OCI-M1 (cell line): ENCODE measurements at places on chromosomes 16 and 17.

GRCh38 chr16:81745704-81746558, 33.2 kb upstream of the PLCG2 start:
- peak; percentile 91 for DNase-seq

GRCh38 chr16:84498223-84498610, 6.2 kb downstream of the MEAK7 start:
- no peak for DNase-seq

DNA sequence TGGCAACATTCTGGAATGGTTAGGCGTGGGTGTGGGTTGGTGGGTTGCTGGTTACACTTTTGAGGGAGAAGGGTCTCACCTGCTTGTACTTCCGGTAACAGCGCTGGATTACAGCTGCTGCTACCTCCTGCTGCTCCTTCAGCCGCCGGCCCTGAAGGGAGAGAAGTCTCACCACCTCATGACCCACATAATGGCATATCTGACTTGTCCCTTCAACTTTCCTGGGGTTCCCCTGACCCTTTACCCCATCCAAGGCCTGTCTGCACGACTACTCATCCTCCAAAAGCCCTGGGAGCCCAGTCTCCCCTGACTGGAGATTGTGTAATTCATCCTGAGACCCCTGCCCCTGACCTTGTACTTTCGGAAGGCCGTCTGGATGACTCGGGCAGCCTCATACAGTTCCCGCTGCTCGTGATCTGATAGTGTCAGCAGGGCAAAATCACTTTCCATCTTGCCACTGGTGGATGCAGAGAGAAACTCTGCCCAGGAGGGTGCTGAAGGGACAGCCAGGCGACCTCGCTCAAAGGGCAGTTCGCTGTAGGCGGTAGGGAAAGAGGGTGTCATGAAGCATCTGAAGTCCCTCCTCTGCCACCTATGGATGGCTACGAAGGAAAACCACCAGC, 2.0 kb upstream of the SPAG7 start:
- DNase-seq = no peak

DNA sequence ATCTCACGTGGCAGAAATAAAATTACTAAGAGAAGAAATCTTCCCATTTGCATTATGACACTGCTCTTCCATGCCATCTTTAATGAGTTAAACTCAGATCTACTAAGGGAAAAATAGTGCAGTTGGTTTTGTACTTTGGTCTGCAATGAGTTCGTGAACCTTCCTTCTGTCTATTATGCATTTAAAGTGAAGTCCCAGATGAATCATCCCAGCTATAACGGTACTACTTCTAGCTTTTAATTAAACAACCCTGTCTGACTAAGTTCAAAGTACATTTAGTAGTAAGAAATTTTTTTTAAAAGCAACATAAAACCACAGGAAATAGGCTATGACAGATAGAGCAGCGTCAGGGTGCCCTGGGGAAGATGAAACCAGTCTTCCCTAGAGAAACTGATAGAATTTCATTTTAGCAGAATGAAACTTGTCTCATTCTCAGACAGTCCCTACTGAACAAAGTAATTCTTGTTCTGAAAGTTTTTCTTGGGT, 1.8 kb downstream of the TMIGD1 start:
- peak; percentile 26 for DNase-seq

GRCh38 chr17:20083156-20083859, 74.1 kb downstream of the SPECC1 start:
- no peak for DNase-seq

DNA sequence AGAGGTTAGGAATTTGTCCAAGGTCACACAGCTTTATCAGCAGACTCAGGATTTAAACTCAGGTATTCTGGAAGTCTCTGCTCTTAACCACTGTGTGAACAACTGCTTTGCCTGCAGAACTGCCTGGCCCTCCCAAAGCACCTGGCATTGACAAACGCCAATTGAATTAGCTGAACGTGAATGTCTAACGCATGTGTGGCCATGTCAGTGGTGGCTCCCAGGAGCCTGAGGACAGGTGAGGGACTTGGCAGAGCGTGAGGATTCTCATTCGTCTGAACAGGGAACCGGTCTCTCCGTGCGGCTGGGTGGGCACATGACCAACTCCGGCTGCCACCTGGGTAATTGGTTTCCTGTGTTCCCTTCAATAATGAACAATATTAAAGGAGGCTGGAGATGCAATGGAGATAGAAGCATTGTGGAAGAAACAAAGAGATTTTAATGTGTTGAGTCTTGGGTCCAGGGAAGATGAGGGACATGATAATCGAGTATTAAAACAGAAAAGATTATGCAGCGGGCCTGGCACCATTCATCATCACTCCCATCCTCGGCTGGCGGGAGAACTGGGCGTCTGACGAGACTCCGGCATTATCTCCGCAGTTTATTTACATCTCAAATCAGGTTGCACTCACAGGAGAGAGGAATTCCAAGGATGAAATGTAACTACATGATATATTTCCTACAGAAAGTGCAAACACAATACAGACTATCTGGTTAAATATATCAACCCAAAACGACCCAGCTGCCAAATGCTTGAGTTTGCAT, 113.5 kb downstream of the NPIPB5 start:
- DNase-seq = no peak

- DNase-seq = no peak
Measured at GRCh38 chr16:89315791-89316581, 98.5 kb downstream of the ZNF778 start.

DNA sequence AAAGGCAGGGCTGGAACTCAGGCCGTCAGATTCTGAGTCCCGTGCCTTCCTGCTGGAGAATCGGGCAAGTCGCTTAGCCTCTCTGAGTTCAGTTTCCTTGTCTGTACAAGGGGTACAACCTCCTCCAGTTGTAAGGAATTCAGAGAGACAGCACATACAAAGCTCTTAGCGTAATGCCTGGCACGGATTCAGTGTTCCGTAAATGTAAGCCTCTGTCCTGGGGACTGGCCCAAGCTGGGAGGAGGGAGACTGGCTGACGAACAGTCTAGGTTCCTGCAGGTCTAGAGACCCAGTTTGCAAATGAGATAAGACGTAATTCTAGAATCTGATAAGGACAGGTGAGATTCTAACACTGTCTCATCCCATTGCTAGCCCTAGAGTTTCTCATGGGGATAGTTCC, 9.9 kb downstream of the METTL22 start:
- DNase-seq = no peak

GRCh38 chr17:34859652-34860051, 101.6 kb downstream of the CCT6B start:
- no peak for DNase-seq

DNA sequence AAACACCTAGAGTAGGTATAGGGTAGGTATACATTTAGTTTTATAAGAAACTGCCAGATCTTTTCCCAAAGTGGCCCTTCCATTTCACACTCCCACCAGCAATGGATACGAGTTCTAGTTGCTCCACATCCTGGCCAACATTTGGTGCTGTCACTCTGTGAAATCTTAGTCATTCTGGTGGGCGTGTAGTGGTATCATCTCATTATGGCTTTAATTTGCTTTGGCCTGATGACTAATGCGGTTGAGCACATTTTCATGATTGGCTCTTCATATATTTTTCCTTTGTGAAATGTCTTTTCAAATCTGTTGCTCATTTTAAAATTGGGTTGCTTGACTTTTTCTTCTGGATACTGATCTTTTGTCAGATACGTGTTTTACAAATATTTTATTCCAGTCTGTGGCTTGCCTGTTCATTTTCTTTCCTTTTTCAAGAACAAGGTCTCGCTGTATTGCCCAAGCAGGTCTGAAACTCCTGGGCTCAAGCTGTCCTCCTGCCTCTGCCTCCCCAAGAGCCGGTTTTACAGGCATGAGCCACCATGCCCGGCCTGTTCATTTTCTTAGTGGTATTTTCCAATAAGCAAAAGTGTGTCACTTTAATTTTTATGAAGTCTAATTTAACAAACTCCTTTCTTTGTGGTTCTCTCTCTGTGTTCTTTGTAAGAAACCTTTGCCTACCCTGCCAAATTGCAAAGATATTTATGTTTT, 192.4 kb downstream of the SEC14L1 start:
- peak; percentile 11 for DNase-seq

GRCh38 chr17:81998212-81998611, 20.8 kb downstream of the ASPSCR1 start:
- DNase-seq = no peak

DNA sequence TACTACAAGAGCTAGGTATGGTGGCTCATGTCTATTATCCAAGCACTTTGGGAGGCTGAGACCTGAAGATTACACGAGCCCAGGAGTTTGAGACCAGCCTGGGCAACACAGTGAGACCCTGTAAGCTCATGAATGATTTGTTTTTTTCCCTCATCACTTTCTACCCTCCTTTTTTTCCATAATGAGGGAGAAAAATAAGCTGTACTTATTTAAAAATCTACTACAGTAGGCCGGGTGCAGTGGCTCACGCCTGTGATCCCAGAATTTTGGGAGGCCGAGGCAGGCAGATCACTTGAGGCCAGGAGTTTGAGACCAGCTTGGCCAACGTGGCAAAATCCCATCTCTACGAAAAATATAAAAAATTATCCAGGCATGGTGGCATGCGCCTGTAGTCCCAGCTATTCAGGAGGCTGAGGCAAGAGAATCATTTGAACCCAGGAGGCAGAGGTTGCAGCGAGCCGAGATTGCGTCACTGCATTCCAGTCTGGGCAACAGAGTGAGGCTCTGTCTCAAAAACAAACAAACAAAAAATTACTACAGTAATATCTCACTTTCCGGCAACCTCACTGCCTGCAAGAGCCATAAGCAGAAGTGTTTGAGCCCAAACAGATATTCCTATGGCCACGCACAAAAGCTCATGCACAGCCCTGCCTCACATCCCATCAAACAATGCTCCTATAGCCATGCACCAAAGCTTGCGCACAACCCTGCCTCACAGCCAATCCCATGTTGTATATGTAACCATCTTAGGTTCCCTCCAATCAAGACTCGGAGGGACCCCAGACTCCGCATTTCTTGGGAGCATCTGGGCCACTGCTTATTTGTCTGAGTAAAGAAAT, 37.4 kb downstream of the TK2 start:
- no peak for DNase-seq

- no peak for DNase-seq
Measured at GRCh38 chr17:17842111-17842876, 5.5 kb upstream of the SREBF1 start.

GRCh38 chr17:30552994-30553566, 75.9 kb downstream of the GOSR1 start:
- DNase-seq = no peak

- DNase-seq = peak; percentile 34
Measured at GRCh38 chr17:78853926-78854394, 13.3 kb upstream of the USP36 start.

- peak; percentile 42 for DNase-seq
Measured at GRCh38 chr17:78316867-78317789, 42.7 kb downstream of the SOCS3 start.

GRCh38 chr16:84942786-84943185, 68.5 kb downstream of the ZDHHC7 start:
- DNase-seq = no peak

GRCh38 chr16:4894276-4895150, 42.4 kb downstream of the PPL start:
- DNase-seq = no peak

DNA sequence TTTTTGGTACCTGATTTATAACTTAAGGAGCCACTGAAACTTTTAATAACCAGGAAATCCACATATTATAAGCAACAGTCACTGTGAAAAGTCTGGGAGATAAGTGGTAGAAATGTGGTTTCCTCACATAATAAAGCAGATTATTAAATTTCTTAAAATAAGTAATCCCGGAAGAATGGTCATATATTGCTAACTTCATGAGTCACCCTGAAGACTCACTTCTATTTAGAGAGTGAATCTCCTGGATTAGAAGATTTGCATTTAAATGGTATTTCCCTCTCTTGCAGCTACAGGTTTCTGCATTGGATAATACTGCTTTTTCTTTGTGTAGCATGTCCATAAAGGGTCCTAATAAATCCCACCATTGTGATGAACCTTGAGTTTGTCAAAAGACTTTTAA, 1286.8 kb upstream of the CDH8 start:
- DNase-seq = no peak

DNA sequence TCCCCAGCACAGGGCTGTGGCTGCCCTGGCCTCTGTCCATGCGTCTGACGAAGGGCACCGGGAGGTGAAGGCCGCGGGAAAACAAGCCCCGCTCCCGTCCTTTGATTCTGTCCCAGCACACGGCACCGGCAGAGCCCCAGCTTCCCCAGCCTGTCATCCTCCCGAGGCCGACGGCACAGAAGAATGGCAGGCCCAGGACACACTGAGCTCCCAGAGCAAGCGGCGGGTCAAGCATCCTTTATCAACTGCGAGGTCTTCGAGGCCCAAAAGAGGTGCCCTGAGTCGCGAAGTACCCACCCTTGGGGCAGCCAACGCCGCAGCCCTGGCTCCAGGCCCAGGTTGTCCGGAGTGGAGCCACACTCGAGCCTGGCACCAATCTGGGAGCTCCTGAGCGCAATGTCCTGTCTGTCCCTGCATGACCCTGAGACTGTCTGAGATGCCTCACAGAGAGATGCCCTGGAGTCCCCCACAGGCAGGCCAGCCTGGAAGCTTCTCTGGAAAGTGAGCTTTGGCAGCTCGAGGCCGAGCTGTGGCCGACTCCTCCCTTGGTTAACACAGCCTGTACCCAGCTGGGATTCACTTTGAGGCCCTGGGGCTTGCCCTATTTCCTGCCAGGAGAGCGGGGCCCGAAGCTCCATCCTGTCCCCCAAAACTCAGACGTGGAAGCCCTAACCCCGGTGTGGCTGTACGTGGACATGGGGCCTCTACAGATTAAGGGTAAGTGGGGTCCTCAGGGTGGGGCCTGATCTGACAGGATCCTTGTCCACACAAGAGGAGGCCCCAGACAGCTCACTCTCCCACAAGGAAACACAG, 23.3 kb downstream of the SLC7A5 start:
- DNase-seq = no peak

DNA sequence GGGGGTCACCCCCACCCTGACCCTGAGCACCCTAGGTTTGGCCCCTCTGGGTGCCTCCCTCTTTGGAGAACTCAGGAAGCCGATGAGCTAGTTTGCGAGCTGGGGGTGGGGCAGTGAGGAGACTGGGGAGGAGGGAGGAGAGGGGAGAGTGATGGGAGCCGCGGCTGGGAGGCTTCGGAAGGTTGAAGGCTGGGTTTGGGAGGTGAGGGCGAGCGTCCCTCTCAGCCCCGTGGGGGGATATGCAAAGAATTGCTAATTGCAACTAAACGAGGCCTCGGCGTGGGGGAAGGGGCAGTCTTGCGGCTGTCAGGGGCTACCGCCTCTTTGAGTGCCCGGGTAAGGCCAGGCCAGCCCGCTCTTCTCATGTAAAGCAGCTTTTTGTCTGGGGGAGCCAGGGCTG, 17.6 kb upstream of the FZD2 start:
- no peak for DNase-seq

DNA sequence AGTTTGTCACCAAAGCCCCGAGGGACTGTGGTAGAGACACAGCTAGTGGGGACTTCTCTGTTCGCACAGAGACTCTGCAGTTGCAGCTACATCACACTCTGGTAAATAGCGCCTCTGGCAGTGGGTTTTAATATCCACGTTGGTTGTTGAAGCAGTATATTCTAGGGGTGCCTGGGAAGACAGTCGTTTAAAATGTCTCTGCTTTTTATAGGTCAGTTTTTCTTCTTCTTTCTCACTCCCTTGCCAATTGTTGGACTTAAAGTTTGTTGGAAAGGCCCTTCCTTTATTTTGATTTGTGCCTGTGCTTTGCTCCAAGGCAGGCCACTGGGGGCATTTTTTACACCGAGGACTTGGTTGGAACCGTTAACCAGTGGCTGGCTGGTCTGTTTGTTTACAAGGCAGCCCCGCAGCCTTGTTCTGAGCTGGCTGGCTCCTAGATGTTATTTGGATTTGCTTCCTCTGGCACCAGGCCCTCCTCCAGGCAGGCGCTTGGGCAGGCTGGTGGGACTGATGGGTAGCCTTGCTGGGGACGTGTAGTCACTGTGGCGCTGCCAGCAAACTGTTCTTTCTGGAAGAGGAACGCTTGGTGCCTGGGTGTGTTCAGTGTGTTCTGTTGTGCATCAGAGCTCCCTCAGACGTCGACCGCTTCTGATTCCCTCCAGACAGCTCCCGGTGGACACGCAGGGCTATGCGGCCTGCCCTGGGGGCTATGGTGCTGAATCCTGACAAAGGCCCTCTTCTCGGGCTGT, 218.2 kb upstream of the CHMP6 start:
- no peak for DNase-seq
